Stimulated activated CD4-positive, alpha-beta T cell treated with anti-CD3 and anti-CD28 coated beads, TNF-alpha, amount 100 ng/mL, for 4 hours (primary cell): ENCODE measurements at places on chromosomes 2 and 18.

- DNase-seq = no peak
These were observed 232.1 kb upstream of the EPAS1 start for GRCh38 chr2:46065152-46065551.

DNA sequence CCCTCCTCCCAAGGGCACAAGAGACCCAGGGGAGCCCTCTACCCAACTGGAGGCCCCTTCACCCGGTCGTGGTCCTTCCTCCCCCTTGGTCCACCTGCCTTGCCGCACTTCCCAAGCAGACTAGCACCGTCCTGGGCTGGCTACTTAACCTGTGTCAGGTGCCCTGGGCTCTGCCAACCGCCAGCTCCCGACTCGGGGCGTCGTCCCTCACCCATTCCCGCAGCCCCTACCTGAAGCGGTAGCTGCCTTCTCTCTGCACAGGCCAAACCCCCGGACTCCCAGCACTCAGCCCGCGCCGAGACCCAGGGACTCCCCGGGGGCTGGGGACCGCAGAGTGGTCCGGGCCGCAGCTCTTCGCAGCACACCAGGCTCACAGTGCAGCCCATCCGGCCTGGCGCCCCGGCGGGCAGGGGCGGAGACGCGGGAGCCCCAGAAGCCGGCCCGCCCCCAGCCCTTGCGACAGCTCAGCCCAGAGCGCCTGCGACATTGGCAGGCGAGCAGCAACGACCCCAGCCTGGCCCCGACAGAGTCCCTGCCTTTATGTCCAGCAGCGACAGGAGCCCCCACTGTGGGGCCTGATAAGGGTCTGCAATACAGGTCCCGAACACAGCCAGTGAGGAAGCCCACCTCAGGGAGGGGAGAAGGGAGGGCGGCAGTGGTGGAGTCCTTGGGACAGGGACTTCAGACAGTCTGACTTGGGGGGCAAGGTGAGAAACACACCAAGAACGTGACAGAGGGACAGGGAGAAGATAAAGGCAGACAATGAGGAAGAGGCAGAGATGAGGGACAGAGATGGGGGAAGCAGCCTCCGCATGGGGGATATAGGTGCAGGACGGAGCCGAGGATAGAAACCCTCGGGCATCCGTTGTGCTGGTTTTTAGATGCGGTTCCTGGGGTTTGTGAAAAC, 31.0 kb upstream of the TNS1 start:
- no peak for DNase-seq

DNA sequence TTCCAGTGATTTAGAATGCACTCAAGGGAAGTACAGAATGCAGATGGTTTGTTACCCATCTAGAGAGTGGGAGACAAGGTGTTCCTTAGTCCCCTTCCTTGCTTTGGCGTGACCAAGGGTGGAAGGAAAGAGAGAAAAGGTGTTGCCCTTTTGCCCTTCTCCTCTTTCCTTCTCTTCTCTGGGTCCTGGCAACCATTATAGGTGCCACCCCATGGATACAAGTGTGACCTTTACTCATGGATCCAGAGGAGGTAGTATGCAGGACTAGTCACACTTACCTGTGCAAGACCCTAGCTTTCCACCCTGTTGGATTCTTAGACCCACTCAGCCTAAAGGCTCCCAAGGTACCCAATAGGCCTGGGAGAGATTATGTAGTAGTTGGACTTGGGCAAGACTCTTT, 11.6 kb upstream of the RBFA start:
- no peak for DNase-seq

- no peak for DNase-seq
These were observed 31.6 kb upstream of the ID2 start for GRCh38 chr2:8650256-8650655.

- DNase-seq = no peak
These were observed 134.9 kb upstream of the NDUFV2 start for GRCh38 chr18:8967573-8967972.

GRCh38 chr18:48408111-48408726, 964 bp downstream of the ZBTB7C start:
- DNase-seq = no peak

GRCh38 chr2:240322231-240322955, 113.1 kb upstream of the GPC1 start:
- DNase-seq = no peak

- DNase-seq = no peak
These were observed 8.3 kb downstream of the PRKAG3 start for GRCh38 chr2:218823196-218823855.

GRCh38 chr2:197558393-197558792, 42.5 kb downstream of the MOB4 start:
- DNase-seq = no peak

DNA sequence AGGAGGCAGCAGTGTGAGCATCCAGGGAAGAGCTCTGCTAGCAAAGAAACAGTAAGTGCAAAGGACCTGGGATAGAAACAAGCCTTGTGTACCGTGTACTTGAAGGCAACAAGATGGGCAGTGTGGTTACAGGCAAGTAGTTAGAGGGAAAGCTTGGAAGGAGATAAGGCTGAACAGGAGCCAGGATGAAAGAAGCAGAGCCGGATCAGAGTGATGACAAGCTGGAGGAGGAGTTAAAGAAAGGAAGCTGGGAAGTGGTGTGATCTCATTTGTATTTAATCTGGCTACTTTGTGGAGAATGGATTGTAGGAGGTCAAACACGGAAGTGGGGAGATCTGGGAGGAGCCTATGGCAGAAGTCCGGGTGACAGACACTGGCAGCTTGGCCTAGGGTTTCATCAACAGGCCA, 44.7 kb upstream of the VPS54 start:
- no peak for DNase-seq

GRCh38 chr18:80244956-80245730, 2.2 kb downstream of the PARD6G start:
- DNase-seq = no peak

DNA sequence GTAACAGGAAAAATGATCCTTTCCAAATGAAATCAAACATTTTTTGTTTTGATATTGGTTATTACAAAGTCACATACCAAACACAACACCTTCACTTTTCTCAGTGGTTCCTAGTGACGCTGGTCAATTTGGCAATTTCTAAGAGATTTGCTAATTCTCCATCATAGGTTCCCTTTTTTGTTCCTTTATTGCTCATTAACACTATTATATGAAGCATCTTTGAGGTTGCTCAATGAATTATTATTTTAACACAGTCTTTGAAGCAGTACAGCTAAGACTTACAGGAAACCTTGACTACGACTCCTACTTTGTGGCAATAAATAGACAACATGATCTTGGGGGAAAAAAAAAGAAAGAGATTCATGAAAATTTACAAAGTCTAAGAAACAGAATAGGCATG, 152.2 kb upstream of the VRK2 start:
- no peak for DNase-seq

DNA sequence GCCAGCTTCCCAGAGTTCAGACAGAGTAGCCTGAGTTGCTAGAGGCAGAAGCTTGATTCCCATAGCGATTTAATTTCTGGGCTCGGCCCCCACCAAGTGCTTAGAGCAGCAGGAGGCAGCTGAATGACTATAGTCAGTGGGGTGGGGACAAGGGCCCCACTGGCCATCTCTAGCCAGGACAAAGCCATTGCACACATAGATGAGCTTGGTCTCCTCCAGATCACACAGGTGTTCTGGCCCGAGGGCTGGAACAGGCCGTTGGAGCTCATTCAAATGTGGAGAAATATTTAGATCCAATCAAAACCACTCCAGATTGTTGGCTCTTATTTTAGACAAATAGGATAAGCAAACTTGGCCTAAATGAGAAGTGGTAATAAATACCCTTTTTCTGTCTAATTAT, 287.3 kb upstream of the NCKAP5 start:
- DNase-seq = no peak

DNA sequence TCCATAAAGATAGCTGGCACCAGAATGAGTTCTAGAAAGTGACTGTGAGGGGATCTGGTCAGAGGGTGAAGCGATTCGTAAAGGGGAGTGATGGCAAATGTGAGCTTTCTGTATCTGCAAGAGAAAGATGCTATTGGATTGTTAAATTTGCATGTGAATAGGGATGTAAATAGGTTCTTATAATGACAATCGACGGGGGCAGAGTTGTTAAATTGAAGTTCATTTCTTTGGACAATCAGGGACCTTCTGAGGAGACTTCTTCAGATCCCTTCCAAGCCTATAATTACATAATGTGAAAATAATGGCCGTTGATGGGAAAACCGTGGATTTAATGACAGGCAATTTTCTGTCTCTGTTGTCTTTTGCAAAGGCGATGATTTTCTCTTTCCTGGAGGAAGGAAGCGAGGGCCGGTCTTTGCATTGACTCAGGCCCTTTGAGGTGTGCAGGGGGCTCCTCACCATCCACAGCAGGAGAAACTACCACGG, 52.2 kb upstream of the TMEM18 start:
- no peak for DNase-seq

- no peak for DNase-seq
These were observed 700.0 kb upstream of the SOX11 start for GRCh38 chr2:4992226-4992625.

DNA sequence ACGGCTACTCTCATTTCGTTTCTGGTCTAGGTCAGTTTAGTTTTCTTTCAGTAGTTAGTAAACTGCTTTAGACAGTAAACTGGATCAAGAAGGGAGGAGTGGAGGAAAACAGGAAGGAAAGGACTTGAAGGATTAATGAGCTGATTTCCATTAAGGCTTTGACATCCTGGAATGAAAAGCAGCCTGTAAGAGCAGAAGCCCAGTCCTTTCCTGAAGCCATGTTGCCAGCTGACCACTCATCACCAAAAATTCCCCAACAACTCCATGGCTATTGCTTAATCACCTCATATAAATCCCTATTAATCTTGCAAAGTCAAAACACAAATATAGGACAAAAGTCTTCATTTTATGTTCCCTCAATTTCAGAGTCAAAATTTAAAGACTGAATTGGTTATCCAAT, 113.7 kb upstream of the ZFP36L2 start:
- DNase-seq = no peak

DNA sequence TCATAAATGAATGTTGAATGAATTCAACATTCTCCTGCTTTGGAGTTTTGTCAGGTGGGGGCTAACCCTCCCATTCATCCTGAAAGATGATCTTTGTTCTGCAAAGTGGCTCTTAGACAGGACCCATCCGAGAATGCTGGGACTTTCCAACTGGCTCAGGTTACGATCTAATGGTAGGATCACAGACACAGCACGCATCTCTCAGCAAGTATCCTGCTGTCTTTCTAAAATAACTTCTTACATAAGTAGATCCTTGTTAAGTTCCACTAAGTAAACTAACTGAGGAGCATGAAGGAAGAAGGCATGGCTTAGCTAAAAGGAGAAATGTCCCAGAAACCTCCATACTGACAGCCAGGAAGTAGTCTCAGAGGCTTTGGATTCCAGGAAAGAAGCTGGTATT, 23.7 kb downstream of the CYP27A1 start:
- no peak for DNase-seq

GRCh38 chr2:54791831-54792230, 68.4 kb downstream of the EML6 start:
- DNase-seq = no peak

DNA sequence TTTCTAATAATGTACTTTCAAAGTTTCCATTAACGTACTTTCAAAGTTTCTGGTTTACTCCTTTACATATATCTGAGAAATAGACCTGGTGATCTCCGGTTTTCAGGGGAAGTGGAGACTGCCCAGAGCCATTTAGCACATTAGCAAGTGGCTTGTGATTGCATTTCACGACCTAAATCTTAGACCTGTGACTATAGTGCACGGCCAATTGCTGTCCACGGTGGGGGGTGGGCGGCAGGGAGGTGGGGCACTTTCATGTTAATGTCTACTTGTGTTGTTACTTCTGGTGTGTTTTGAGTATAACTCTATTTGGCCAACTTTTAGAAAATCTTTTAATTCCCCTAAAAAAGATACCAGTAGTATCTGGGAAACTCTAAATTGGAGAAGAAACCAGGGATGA, 11.3 kb downstream of the GATA6 start:
- no peak for DNase-seq

GRCh38 chr2:62045017-62045543, 139.6 kb downstream of the COMMD1 start:
- DNase-seq = no peak

DNA sequence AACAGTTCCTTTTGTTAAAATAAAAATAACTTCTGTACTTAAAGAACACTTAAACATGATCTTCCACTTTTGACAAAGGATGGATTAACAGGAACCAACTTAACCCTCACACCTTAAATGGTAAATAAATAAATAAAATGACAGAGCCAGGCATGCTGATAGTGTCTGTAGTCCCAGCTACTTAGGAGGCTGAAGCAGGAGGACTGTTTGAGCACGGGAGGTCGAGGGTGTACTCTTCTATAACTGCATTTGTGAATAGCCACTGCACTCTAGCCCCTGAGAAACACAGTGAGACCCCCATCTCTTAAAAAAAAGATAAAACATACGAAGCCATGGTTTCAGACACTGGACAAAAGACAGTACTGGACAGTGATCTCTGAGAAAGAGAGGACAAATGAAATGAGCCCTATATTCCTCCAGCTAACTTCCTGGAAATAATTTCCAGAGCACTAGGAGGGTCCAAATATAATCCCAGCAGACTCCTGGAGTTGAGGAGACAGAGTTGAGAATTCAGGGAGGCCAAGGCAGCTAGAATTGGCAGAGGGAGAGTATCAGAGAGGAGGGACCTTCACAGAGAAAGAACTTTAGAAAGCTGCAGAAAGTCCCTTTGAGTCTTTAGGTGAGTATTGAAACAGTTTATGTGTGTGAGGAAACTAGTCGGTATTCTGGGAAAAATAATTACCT, 17.4 kb downstream of the PPP4R1 start:
- DNase-seq = no peak

DNA sequence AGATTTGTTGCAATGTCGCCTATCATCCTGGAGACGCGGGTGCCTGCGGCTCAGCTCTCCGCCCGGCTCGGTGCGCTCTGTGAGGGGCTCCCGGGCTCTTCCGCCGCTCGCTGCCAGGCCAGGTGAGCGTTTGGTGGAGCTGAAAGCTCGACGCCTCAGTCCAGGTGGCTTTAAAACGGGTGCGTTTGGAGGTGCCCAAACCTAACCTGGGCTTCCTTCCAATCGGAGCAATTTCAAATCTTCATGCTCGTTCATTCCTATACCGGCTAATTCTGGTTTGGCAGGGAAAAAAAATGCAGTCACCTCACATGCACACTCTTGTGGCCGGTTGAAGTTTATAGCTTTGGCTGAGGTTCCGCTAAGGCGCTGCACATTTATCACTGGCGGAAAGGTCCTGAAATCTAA, at the start of gene SLC16A14:
SLC16A14 (minus strand) TSS at position 274 of the 405 bp plus-strand sequence. CDS start 9,572 bp downstream, outside the sequence.
- no peak for DNase-seq

DNA sequence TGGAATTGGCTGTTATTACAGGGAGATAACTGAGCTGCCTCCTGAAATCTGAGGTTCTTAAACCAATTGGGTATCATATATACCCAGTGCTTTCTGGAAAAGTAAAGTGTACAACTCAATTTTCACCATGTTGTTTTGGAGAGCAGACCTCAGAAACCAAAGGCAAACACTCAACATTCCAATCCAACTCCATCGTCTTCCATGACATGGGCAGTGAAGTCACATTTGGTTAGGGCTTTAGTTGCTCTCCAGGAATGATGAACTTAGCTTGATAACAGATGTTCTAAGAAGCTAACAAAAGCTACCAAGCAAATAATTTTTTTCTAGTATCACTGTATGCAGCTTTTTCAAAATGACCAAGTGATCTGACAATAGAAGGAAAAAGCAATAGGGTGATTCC, 107.0 kb upstream of the SLC35G4 start:
- no peak for DNase-seq

GRCh38 chr18:79788734-79789085, 9.0 kb upstream of the KCNG2 start:
- DNase-seq = no peak
